Heart left ventricle (tissue), 16 donors: ENCODE measurements at places on chromosomes 5 and 9. TPM values are rescaled to one million over a fixed set of nuclear protein-coding genes. Genes with fewer than 3 reads are reported as not detected.

DNA sequence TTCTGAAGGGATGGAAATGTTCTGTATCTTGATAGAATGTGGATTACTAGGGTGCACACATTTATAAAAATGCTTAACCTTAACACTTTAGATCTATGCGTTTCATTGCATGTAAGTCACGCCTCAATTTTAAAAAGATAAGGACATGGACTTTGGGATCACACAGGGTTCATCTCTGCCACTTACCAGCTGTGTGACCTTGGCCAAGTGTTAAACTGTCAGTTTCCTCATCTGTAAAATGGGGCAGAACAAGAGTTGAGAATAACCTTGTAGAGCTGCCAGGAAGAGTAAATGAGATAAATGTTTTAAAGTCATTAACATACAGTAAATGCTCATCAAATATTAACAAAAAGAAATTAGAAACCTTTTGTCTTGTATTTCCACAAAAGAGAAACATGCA lies 53.5 kb downstream of the NR6A1 start:
- H3K4me3 ChIP-seq: no peak overlapping the region
- no peak overlapping the region for H3K27ac ChIP-seq
- H3K27me3 ChIP-seq: no peaks in the 10 kb centered on the region
- no peaks in the 10 kb centered on the region for H3K36me3 ChIP-seq

Gene ITK
- 2.9 TPM for total RNA-seq

Gene PPP3R2
- not detected for total RNA-seq

DNA sequence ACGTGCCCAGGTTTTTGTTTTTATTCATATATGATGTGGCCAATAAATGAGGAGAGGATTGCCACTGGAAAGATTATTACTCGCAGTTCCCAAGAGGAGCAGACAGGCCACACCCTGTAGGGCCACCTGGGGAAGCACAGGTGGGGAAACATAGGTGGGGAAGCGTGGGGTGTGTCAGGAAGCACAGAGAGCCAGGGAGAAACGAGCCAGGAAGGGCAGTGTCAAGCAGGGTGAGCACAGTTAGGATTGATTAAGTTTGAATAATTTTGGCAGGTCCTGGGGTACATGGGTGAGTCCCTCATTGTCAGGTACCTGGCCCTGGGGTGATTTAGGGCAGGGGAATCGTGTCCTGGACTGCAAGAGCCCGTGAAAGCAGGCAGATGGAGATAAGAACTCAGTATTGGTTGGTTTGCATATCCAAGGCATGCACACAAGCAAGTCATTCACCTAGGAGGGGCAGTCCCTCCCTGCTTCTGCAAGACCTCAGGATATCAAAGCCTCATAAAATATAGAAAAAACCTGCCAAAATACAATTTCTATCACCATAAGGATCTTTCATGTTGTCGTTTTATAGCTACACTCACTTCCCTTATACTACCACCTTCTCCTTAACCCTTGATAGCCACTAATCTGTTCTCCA lies 22.4 kb downstream of the MVB12B start:
- DNase-seq: no peak
- no peak overlapping the region for H3K27ac ChIP-seq
- H3K4me1 ChIP-seq: peaks cover 9% of the 10 kb centered on the region
- no peaks in the 10 kb centered on the region for H3K36me3 ChIP-seq
- H3K4me3 ChIP-seq: no peak overlapping the region

GRCh38 chr5:174239718-174240117 lies 194.2 kb downstream of the NSG2 start:
- no peaks in the 10 kb centered on the region for H3K4me1 ChIP-seq
- no peaks in the 10 kb centered on the region for H3K27me3 ChIP-seq
- no peak overlapping the region for H3K4me3 ChIP-seq
- no peaks in the 10 kb centered on the region for H3K36me3 ChIP-seq
- no peak for DNase-seq

DNA sequence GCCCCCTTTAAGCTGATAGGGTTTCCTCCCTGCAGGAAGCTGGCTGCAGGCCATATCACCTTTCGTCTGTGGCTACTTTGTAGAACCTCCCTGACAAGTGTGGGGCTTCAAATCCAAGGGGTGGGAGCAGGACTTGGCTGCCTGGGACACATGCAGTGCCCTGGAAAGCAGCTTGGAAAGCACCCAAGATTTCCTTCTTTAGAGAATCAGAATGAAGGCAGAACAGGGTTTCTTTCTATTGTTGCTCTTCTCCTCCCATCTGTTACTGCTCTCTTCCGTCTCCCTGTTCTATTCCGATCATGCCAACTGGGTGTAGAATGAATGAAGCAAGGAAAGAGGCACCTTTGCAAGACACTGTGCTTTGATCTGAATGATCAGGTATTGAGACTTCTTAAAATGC lies 282.2 kb downstream of the MED10 start:
- no peak overlapping the region for H3K27ac ChIP-seq
- no peak for DNase-seq
- no peak overlapping the region for H3K4me3 ChIP-seq
- H3K36me3 ChIP-seq: no peaks in the 10 kb centered on the region
- H3K4me1 ChIP-seq: no peaks in the 10 kb centered on the region

Gene GFRA3
- total RNA-seq: 0.47 TPM

Gene DMAC1
- 110 TPM for total RNA-seq

Gene PCDHB6
- 0.61 TPM for total RNA-seq

DNA sequence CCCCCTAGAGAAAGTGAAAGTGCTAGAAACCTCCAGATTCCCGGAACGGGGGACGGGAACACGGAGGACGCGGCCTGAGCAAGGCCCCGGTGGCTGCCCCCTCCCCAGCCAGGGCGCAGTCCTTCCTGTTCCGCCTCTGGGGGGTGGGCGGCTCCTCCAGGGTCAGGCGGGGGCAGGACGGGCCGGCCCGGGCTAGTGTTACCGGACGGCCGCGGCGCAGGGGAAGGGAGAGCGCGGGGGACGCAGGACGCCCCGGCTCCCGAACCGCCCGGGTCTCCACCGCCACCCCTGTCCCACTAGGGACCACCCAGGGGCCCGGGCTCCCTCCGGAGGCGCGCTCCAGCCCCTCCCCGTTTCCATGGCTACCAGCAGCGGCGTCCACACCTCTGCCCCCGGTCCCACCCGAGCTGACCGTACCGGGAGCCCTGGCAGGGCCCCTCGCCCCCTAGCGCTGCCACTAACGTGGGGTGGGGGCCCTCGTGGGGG lies 579 bp downstream of the SLC12A7 start:
- DNase-seq: peak; percentile 73
- peaks cover 17% of the 10 kb centered on the region for H3K4me1 ChIP-seq
- H3K36me3 ChIP-seq: no peaks in the 10 kb centered on the region
- no peaks in the 10 kb centered on the region for H3K27me3 ChIP-seq
- H3K4me3 ChIP-seq: peak overlapping the region; percentile 94

- no peak for DNase-seq
- no peaks in the 10 kb centered on the region for H3K36me3 ChIP-seq
- no peaks in the 10 kb centered on the region for H3K27me3 ChIP-seq
- peaks cover 32% of the 10 kb centered on the region for H3K4me1 ChIP-seq
Observed at GRCh38 chr5:56520986-56521730, 288.0 kb upstream of the ANKRD55 start.

DNA sequence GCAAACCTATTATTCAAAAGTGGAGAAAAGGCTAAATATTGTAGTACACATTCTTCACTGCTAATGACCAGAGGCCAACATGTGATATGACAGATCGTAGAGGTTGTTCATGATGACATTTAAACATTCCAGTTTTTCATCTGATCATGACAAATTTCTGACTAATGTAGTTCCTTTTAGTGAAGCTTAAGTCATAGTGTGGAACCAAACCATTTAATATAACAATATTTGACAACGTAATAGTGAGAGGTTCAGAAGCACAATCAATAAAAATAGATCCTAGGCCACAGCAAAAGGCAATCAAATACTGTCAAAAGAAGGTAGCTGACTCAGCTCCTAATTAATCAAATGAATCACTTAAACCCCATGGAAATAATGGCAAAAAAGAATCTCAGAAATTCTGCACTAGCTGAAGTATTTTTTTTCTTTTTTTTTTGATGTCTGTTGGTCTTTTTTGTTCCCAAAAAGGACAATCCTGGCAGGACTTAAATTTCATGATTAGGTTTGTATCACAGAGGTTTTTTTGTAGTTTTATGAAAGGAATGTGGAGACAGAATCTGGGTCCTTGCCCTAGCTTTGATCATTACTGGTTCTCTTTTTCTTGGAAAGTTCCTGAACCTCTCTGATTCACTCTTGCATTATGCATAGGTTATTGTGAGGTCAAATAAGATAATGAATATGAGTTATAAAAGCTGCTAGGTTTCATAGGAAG lies 795.0 kb downstream of the DTWD2 start:
- no peak overlapping the region for H3K27ac ChIP-seq
- H3K27me3 ChIP-seq: no peaks in the 10 kb centered on the region
- H3K4me1 ChIP-seq: no peaks in the 10 kb centered on the region
- no peak for DNase-seq
- H3K4me3 ChIP-seq: no peak overlapping the region

DNA sequence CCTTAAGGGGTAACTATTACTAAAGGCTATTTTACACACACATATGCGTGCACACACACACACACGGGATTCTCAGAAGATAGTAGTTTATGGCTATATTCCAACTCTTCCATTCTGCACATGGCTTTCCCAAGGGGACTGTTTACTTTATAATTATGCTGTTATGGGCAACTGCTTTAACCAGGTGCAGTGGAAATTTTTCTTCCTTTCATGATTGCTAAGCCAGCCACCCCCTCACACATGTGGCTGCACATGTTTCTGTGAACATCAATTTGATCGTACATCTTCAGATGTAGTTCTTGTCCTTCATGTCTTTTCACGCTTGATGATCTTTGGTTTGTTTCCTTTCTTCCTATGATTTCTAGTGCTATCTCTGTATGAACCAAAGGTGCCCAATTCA lies 37.0 kb downstream of the MRPS30 start:
- DNase-seq: no peak
- no peaks in the 10 kb centered on the region for H3K4me1 ChIP-seq
- H3K4me3 ChIP-seq: no peak overlapping the region
- H3K27ac ChIP-seq: no peak overlapping the region
- no peaks in the 10 kb centered on the region for H3K36me3 ChIP-seq
- no peaks in the 10 kb centered on the region for H3K27me3 ChIP-seq

GRCh38 chr5:52269859-52270258 lies 517.9 kb upstream of the ITGA1 start:
- H3K27me3 ChIP-seq: no peaks in the 10 kb centered on the region
- H3K36me3 ChIP-seq: no peaks in the 10 kb centered on the region
- no peaks in the 10 kb centered on the region for H3K4me1 ChIP-seq
- no peak for DNase-seq
- no peak overlapping the region for H3K4me3 ChIP-seq
- H3K27ac ChIP-seq: no peak overlapping the region

DNA sequence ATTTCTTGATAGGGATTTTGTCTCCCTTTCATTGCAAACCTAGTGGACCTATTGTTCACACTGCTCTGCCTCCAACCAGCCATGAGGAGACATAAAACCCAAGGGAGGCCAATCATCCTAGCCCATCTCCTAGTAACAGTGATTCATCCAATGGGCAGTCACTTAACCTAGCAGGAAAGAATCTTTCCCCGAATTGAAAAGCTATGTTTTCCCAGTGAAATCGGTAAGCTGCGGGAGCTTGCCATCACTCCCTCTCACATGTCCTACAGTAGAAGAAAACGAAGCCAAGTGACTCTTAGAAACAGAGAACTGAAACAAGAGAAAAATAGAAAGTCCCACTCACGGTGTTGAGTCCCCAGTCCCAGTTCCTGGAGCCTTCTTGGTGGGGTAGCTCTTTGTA lies 123.3 kb downstream of the SUSD1 start:
- H3K27ac ChIP-seq: no peak overlapping the region
- H3K36me3 ChIP-seq: no peaks in the 10 kb centered on the region
- H3K4me3 ChIP-seq: no peak overlapping the region
